NCI-H2029 (cell line): ENCODE measurements at places on chromosomes 3 and 15.

GRCh38 chr3:16913264-16913580 is 28.5 kb downstream of the PLCL2 start:
- no peak for DNase-seq

DNA sequence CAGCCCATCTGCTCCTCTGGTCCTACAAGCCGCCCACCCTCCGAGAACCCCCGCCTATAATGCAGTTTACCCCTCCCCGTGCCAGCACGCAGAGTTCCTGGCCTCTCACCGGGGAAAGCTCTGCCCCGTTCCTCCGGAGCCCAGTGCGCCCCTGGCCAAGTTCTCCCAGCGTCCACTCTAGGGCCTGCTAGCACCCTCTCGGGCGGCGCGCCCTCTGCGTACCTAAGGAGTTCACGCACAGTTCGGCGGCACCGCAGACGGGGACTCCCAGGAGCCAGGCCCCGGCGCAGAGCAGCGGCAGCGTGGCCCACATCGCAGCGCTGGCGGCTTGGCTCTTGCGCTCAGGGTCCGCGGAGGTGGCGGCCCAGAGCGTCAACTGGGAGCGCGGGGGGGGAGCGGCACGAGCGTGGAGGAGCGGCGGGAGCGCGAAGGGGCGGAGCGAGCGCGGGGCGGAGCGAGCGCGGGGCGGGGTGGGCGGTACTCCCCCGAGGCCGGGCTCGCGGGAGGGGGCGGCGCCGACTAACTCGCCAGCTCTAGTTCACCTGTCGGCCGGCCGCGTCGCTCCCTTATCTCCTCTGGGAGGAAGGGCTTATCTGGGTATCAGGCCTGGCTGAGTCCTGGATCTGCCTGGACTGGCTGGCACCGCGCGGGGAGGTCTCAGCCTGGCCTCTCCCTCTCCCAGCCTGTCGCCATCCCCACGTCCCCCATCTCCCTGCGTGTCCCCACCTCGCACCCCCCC is at the start of gene CTSH:
Gene CTSH, minus strand, starts transcription at position 378 of the 739 bp plus-strand sequence. Its CDS starts 65 bp downstream, at position 313.
- DNase-seq: peak; percentile 44

GRCh38 chr3:172536993-172537419 is 13.8 kb upstream of the TNFSF10 start:
- DNase-seq: no peak

- DNase-seq: peak; percentile 70
Observed at GRCh38 chr3:48429960-48430707, at the start of gene PLXNB1. Gene PLXNB1 (minus strand): TSS chr3:48430086. CDS start chr3:48424611, 5,475 bp downstream.

- no peak for DNase-seq
Observed at GRCh38 chr3:12017516-12017915, 13.3 kb downstream of the SYN2 start.
